ENCODE measurements at places on chromosomes 13 and 19.

GRCh38 chr19:14078411-14078810 lies 5.8 kb downstream of the MISP3 start:
- DNase-seq = no peak

GRCh38 chr19:43624933-43625332 lies 5.5 kb upstream of the ZNF428 start:
- DNase-seq = no peak

DNA sequence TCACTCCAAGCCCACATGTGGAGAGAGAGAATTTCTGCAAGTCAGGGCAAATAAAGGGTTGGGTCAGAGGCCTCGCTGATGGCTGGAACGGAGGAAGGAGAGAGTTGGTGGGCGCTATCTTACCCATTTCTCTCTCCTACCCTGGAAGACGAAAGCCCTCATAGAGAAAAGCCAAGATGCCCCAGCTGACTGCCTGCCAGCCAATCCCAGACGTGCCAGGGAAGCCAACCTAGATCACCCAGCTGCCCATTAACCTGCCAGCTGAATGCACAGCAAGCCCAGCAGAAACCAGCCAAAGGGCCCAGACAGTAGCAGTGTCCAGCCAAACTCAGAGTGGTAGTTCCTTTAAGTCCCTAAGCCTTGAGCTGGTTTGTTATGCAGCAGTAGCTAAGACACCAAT lies 167.0 kb upstream of the ZNF507 start:
- no peak for DNase-seq

- DNase-seq = no peak
These were observed 306.9 kb upstream of the KLHL1 start for GRCh38 chr13:70415136-70415535.

GRCh38 chr13:66536746-66537145 lies 693.4 kb downstream of the PCDH9 start:
- no peak for DNase-seq

- DNase-seq = peak; percentile 81
These were observed 33.9 kb upstream of the FAM216B start for GRCh38 chr13:42747399-42747873.

GRCh38 chr19:33312065-33312464 lies 9.7 kb upstream of the CEBPA start:
- DNase-seq = no peak

GRCh38 chr13:92823059-92823458 lies 403.5 kb upstream of the GPC6 start:
- DNase-seq = no peak

- DNase-seq = peak; percentile 62
These were observed 16.2 kb upstream of the AP1M2 start for GRCh38 chr19:10603084-10603872.

DNA sequence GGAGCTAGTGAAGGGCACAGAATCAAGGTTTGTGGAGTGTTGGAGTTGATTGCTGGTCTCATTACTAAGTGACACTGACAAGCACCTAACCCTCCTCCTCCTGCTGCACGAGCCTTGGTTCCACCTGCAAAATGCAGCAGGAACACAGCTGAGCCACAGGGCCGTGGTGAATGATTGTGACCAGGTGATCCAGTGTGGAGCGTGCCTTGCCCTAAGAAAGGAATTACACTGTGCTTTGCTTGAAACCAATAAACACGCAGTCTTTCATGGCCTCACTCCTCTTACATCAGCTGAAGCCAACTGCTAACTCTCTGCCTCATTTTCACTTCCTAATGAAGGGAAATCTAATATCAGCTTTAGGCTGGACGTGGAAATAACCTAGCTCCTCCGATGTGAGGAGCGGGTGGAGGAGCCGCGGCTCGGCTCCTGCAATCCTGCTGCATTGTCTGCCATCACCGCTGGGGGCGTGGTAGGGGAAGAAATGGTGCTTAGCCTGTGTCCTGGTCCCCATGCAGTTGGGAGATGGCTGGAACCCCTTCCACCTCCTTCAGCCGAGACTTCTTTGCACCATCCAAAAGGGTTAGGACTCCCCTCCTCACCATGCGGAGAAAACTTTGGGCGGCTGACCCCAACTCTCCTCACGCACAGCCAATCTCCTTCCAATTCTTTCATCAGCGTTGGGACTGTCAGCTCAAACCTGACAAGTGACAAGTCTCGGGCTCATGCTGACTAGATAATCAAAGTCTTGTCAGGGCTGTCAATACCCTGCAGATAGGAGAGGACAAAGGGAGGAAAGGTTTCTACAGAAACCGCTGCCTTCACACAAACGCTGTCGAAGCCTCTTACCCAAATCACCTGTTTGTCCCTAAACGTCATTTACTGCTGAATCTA lies 427.9 kb downstream of the ZNF536 start:
- DNase-seq = no peak

GRCh38 chr19:40959338-40959737 lies 31.7 kb upstream of the CYP2B6 start:
- DNase-seq = no peak

GRCh38 chr19:3363841-3364500 lies 2.4 kb upstream of the NFIC start:
- no peak for DNase-seq

GRCh38 chr19:46878613-46879375 lies 18.0 kb downstream of the ARHGAP35 start:
- DNase-seq = no peak

DNA sequence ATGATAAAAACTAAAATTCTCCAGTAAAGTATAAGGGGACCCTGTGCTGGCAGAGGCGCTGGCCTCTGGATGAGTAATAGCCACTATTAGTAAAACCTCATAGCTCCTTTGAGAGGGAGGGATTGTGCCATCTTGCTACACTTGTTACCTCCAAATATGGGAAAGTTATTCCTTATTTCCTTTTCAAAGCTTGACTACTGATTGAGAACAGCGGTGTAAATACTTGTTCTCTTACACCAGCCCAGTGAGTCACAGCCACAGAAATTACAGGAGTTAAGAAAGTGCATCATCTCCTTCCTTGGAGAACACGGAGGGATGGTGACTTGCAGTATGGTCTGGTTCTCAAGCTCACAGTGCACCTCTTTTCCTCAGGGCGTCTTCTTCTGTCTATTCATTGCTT lies 379.0 kb downstream of the EFNB2 start:
- no peak for DNase-seq

DNA sequence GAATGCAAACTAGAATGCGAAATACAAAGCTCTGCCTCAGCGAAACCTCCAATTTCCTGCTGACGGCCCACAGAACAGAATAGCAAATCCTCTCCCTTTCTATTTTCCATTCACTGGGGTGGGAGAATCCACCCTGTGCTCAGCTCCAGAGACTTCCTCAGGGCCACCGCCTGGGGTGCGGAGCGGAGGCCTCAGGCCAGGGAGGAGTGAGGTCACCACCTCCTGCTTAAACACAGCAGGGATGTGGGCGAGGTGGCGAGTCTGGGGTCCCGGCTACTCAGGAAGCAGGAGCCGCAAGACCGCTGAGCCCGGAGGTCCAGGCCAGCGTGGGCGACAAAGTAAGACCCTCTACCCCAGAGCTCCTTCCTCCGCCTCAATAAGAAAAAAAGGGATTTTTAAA lies 666 bp upstream of the ZNF320 start:
- DNase-seq = no peak

DNA sequence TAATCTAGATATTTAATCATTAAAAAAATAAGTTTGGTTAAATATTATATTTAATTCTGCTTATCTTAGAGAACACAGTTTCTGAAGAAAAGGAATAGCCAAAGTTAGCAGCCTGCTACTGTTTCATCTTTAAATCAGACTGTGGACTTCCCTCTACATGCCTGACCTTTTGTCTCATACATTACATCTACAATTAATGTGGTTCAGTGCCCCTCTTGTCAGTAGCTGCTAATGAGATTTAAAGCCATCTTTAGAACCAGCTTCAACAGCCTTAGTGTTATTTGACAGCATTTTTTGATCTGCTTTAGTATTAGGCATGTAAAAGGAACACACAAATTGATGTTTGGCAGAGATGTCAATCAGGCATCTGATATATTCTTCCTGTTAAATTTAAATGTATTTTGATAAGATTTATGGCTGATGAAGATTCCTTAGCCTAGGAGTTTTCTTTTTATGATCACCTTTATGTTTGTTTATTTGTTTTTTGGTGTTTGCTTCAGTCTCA lies 1925.8 kb upstream of the PRR20A start:
- no peak for DNase-seq

DNA sequence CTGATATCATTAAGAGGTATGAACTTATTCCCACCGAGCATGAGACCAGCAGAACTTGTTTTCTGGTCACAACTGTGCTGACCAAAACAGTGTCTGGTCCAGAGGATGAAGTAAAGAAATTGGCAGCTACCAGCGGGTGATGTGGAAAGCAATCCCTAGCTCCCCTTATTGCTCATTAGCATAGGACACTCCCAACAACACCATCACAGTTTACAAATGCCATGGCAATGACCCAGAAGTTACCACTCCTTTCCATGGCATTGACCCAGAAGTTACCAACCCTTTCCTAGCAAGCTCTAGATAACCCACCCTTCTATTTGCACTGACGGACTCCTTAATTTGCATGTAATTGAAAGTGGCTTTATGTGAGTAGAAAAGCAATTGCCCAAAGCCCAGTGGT lies 1856.1 kb downstream of the OLFM4 start:
- no peak for DNase-seq

GRCh38 chr13:94656766-94657165 lies 55.1 kb downstream of the GPR180 start:
- no peak for DNase-seq

DNA sequence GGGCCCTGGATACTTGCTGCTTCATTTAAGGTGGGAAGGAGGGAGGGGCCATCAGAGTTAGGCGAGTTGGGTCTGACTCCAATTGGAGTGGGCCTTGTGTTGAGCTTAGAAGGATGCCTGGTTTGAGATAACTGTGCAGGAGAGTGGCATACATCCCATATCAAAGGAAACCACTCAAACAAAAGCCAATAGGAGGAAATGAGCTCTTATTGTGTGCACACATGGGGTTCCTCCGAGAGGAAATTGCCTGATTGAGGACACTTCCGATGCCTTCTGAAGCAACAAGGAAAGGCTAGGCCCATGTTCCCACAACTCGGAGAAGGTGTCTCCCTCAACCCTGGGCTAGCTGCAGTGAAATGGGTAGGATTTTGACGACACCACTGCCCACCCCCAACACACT lies 19.6 kb downstream of the MBNL2 start:
- peak; percentile 66 for DNase-seq

DNA sequence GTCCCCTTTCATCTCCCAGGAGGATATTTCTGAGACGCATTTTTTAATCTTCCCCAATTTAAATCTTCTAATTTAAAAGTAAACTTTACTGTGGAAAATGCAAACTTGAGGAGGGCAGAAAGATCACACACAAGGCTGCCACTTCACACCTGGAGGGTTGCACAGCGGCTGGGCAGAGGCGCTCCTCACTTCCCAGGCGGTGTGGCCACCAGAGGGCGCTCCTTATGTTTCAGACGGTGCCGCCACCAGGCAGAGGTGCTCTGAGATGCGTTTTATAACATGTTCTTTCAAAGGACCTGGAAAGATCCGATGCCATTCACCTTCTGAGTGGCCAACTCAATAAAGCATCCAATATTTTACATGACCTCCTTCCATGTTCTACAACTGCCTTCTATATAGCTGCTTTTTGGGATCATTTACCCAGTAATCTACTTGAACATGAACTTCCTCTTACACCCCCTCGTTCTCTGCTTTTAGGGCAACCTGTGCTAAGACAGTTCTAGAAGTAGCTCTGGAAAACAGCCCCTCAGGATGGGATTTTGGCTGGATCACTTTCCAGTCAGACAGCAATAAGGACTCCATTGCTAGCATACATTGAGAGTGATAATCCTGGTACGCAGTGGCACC lies 14.8 kb upstream of the MTUS2 start:
- no peak for DNase-seq

- no peak for DNase-seq
These were observed 719 bp upstream of the GRK1 start for GRCh38 chr13:113666329-113666670.

DNA sequence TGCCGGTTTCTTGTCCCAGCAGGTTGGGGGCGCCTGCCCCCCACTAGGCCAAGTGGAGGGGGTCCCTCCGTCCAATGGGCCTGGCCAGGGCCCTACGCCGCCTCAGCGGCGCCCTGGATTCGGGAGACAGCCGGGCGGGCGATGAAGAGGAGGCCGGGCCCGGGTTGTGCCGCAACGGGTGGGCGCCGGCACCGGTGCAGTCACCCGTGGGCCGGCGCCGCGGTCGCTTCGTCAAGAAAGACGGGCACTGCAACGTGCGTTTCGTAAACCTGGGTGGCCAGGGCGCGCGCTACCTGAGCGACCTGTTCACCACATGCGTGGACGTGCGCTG lies 6.2 kb downstream of the KCNJ14 start:
- no peak for DNase-seq

DNA sequence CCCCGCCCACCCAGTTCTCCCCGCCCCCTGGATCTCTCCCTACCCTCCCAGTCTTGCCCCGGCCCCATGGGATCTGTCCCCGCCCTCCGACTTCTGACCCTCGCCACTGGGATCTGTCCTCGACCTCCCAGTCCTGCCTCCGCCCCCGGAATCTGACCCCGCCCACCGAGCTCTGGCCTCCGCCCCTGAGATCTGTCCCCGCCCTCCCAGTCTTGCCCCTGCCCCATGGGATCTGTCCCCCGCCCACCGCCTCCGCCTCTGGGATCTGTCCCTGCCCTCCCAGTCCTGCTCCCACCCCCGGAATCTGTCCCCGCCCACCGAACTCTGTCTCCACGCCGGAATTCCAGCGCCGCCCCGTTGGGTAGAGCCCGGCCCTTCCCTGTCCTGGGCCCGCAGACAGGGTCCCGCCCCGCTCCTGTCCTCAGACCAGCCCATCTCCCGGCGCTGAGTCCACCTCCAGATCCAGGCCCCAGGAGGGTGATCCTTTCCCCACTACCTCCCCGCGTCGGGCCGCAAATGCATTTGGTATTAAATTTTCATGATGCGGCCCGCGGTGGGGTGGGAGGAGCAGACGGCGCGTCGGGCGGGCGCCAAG lies 1.5 kb upstream of the SLC17A7 start:
- peak; percentile 86 for DNase-seq

DNA sequence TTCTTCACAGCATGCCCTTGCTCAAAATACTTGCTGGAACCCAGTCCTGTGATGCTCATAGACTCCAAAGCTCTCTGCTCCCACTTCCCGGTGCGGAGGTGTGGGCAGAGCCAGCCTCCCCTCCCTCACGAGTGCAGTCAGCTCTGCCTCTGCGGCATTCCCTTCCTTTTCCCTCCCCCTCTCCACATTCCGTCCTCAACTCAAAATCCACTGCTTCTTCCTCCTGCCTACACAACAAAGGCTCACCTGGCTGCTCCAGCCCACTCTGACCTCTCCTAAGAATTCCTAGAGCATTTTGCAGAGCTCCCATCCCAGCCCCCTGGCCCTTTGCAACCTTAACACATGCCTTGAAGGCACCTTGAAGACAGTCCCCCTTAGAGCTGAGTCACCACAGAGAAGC lies 527.9 kb downstream of the MYO16 start:
- no peak for DNase-seq

GRCh38 chr13:25840261-25840660 lies 211.6 kb downstream of the SHISA2 start:
- no peak for DNase-seq

- no peak for DNase-seq
These were observed 18.3 kb upstream of the IRS2 start for GRCh38 chr13:109804654-109805053.

GRCh38 chr13:43662976-43663375 lies 123.8 kb downstream of the ENOX1 start:
- no peak for DNase-seq

All from lung (tissue), 17 donors.